ENCODE measurements at places on chromosomes 3 and 15. TPM values are rescaled to one million over a fixed set of nuclear protein-coding genes. Genes with fewer than 3 reads are reported as not detected.

The LAMB2 gene
- 230 TPM for total RNA-seq

The SLC28A1 gene
- total RNA-seq, result 0.70 TPM

The LRRC58 gene
- total RNA-seq, result 28.9 TPM

DNA sequence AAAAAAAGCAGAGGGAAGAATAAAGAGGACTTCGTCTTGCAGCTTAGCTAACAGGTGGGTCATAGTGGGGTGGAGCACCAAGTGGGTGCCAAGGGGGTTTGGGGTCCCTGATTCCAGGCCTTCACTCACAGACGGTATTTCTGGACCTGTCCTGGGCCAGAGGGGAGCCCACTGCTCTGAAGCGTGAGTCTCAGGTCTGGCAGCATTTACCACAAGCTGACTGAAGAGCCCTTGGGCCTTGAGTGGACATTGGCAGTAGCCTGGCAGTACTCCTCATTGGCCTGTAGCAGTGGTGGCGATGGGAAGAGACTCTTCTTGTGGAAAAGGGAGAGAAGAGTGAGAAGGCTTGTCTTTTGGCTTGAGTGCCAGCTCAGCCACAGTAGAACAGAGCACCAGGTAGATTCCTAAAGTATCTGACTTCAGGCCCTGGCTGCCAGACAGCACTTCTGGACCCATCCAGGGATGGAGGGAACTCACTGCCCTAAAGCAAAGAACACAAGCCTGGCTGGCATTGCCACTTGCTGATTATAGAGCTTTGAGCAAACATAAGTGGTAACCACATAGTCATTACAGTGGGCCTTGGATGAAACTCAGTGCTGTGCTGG, 72.9 kb downstream of the GLDN start:
- DNase-seq, result no peak

GRCh38 chr3:151084893-151085226, 604 bp upstream of the MED12L start:
- no peak for DNase-seq

DNA sequence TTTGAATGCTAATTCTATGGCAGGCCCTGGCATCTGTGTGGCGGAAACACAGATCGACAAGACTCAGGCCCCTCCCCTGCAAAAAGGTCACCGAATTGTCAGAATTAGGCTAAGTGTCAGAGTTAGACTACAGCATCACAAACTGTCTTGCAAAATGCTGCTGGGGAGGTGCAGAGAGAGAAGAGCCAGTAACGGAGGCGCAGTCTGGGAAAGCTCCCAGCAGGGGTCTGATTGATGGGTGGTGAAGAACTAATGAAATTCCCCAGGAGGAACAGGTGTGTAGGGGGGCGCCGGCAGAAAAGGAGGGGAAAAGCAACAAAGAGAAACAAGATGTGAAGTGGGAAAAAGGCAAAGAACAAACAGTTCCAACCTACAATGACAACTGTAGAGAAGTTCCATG, 72.7 kb upstream of the TAMM41 start:
- DNase-seq, result no peak

The AP2M1 gene
- total RNA-seq, result 586 TPM
